ENCODE measurements at places on chromosomes 16 and 17.

DNA sequence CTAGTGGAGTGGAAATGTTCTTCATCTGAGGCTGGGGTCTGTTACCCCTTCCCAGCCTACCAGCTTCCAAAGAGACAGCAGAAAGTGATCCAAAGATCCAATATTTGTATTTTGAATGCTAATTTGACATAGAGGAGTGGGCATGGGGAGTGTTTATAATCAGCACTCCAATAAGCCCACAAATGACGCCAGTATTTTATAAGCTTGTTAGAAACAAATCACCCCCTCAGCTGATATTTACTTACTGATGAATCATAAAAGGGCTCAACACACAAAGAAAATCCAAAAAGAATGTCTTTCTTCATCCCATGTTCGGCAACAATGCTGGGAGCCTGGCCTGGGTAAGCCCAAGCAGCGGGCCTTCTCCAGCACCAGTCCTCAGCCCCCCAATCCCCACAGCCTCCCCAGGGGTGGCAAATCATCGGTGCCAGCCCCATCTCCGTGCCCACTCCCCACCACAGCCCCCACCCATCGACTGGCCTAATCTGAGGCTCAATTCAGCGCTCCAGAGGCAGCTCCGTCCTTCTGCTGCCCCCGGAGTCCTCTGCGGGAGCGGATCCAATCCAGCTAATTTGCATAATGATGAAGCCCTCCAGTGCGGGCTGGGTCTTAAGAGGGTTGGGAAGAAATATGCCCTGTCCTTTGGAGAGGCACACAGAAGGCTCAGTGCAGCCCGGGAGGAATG lies 169.5 kb downstream of the C16orf78 start:
- no peak for DNase-seq

- no peak for DNase-seq
Observed at GRCh38 chr16:65327346-65327745, 205.5 kb upstream of the CDH11 start.

DNA sequence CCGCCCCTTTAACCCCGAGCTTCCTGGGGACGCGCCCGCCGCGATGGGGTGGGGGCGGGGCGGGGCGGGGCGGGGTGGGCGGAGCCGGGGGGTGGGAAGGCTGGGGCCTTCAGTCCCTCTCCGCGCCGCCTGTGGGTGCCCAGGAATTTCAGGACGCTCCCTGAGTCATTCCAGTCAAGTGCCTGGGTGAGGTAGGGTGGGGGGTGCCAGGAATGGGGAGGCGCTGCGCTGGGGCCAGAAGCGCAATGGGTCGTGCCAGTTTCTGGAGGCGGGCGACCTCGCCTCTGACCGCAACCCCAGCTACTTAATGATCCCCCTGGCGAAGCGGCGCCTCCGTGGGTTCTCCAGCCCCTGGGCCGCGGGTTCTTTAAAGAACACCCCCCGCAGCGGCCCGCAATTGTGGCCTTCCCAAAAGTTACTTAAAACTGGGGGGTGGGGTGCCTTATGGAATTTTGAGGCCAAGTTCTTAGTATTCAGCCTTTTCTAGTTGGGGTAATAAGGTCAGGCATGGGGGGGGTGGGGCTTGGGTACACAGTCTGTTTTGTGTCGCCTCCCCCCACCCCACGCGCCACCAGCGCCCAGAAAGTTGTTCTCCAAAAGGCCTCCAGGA lies 826 bp upstream of the GSE1 start:
- peak; percentile 85 for DNase-seq

- DNase-seq: no peak
Observed at GRCh38 chr17:7927596-7927995, 2.1 kb downstream of the KCNAB3 start.

- DNase-seq: no peak
Observed at GRCh38 chr16:54927125-54928015, 3.3 kb upstream of the IRX5 start.

DNA sequence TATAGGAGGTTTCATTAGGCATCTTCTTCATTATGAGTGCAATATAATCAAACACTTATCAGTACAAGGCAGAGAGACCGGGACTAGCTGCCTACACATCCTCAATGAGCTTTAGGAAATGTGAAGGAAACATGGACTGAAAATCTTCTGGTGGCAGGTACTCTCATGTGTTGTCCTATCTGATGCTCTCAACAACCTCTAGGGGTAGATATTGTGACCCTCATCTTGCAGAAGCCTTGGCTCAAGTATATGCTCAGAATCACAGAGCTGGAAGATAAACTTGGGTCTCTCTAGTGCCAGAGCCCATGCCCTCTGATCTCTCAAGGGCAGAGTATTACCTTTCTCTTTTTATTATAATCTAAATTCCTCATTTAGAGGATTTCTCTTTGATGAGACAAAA lies 181.6 kb upstream of the C17orf78 start:
- no peak for DNase-seq

- no peak for DNase-seq
Observed at GRCh38 chr16:56237451-56237930, 46.2 kb downstream of the GNAO1 start.

GRCh38 chr16:64280317-64280716 lies 841.5 kb downstream of the CDH11 start:
- no peak for DNase-seq

DNA sequence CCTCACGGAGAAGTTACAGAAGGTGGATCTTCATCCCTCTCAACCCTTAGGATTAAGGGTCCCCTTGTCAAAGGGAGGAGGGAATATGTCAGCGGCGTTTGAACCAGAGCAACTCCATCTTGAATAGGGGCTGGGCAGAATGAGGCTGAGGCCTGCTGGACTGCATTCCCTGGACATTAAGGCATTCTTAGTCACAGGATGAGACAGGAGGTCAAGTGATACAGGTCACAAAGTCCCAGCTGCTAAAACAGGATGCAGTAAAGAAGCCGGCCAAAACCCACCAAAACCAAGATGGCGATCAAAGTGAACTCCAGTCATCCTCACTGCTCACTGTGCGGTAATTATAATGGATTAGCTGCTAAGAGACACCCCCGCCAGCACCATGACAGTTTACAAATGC lies 36.7 kb downstream of the RBFOX3 start:
- DNase-seq: no peak

GRCh38 chr16:11635113-11635652 lies 33.1 kb upstream of the SNN start:
- DNase-seq: no peak

- DNase-seq: no peak
Observed at GRCh38 chr17:16952401-16952800, 19.5 kb downstream of the TNFRSF13B start.

GRCh38 chr17:78322858-78323455 lies 36.9 kb downstream of the SOCS3 start:
- no peak for DNase-seq

DNA sequence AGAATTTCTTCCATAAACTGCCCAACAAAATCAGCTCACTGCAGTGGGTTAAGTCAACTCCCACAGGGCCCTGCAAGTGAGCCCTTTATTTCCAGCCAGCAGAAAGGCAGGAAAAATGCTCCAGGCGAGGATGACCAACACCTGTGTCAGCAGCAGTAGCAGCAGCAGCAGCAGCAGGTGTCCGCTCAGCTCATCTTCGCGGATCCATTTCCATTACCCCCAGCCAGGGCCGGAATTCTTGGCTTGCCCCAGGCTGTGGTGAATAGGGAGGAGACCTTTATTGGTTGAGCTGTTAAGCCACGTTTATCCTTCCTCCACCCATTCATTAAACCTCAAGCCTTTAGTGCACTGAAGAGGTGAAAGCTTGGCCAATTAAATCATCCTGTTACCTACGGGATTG lies 46.2 kb downstream of the MARCHF10 start:
- no peak for DNase-seq

GRCh38 chr17:42389899-42390298 lies 1.7 kb upstream of the STAT3 start:
- DNase-seq: no peak

All from A673 (cell line).